ENCODE measurements at places on chromosomes 12 and 14. TPM values are rescaled to one million over a fixed set of nuclear protein-coding genes. Genes with fewer than 3 reads are reported as not detected.

APAF1 gene
- total RNA-seq: 10.1 TPM

FOXN4 gene
- total RNA-seq: not detected

RNASE3 gene
- total RNA-seq: not detected

ZBTB39 gene
- 4.3 TPM for total RNA-seq

KRT80 gene
- not detected for total RNA-seq

IAPP gene
- total RNA-seq: not detected

SLC2A13 gene
- total RNA-seq: 22.0 TPM

LRTM2 gene
- total RNA-seq: not detected

RFX4 gene
- total RNA-seq: not detected

CLECL1 gene
- total RNA-seq: 1.0 TPM

ACOT4 gene
- total RNA-seq: 5.9 TPM

TDP1 gene
- total RNA-seq: 16.7 TPM

MYL6B gene
- 29.6 TPM for total RNA-seq

C12orf60 gene
- total RNA-seq: 1.4 TPM

SERPINA9 gene
- not detected for total RNA-seq

MAP1LC3B2 gene
- 8.5 TPM for total RNA-seq

GNG2 gene
- total RNA-seq: 106 TPM

PRKAB1 gene
- total RNA-seq: 31.9 TPM

RGS6 gene
- 9.2 TPM for total RNA-seq

NFATC4 gene
- total RNA-seq: 32.8 TPM

HOXC9 gene
- 3.8 TPM for total RNA-seq

PRR4 gene
- total RNA-seq: 2.4 TPM

AKAP6 gene
- 1.1 TPM for total RNA-seq

STYK1 gene
- total RNA-seq: 4.9 TPM

FIGNL2 gene
- 1.3 TPM for total RNA-seq

CALM1 gene
- 237 TPM for total RNA-seq

FAM181A gene
- total RNA-seq: not detected

TRMT61A gene
- 10.7 TPM for total RNA-seq

GRIN2B gene
- 3.3 TPM for total RNA-seq

MUCL1 gene
- total RNA-seq: 95.6 TPM

MYO1H gene
- 2.0 TPM for total RNA-seq
